ENCODE measurements at places on chromosomes 7 and 10.

- DNase-seq = no peak
Measured at GRCh38 chr7:90025771-90026170, 128.5 kb upstream of the STEAP1 start.

DNA sequence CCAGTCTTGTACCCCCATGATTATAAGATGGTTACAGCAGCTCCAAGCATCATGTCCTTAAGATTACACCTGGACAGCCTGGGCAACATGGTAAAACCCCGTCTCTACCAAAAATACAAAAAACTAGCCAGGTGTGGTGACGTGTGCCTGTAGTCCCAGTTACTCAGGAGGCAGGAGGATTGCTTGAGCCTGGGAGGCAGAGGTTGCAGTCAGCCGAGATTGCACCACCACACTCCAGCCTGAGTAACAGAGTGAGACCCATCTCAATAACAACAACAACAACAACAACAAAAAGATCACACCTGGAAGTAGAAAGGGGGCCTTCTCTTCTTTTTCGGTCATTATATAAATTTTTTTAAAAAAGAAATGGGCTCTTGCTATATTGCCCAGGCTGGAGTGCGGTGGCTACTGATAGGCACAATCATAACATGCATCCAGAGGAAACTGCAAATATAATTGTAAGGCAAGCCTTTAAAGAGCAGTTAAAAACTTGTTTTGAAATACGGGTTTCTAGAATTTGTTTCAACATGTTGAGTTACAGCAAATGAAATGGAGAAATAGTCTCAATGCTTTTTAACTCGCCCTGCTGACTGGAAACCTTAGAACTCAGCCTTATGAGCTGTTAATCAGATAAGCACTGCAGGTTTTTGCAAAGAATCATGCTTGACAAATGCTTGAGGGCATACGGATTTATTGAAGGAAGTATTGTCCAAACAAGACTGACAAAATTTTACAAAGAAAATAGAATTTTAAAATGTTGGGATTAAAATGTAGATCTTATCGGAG lies 4.7 kb upstream of the ENTPD7 start:
- no peak for DNase-seq

DNA sequence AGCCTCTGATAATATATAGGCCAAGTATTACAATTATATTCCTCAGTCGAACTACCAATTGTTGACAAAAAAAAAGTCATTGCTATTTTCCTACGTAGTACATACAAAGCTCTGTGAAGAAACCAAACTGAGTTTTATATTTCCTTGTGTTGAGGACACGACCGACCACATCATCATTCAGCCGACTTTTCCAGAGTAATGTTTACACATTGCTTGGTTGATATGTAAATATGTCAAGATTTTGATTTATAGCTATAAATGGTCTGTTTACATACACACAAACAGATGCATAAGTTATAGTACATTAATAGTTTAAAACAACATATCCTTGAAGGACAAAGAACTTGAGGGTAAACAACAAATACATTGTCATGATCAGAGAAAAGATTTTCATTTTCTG lies 121.5 kb downstream of the CRPPA start:
- DNase-seq = no peak

DNA sequence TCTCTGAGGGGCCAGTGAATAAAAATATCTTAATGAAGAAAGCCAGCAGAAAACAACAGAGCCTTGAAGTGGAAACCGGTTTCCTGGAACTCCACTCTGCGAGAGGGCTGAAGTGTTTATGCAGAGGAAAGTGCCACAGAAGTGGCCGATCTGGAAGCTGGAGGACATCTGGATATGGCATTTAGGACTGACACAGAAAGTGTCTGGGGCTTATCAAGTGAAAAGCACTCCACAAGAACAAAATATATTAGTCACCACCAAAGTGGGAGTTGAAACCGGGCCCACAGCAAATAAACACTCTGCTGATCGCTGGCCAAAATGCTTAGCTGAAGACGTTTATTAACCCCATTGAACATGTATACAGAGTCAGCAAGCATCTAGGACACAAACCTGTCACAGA lies 7.8 kb downstream of the NOD1 start:
- DNase-seq = no peak

GRCh38 chr7:98685541-98685940 lies 68.5 kb downstream of the NPTX2 start:
- DNase-seq = no peak

- no peak for DNase-seq
Measured at GRCh38 chr7:25436413-25436812, 208.1 kb upstream of the NPVF start.

DNA sequence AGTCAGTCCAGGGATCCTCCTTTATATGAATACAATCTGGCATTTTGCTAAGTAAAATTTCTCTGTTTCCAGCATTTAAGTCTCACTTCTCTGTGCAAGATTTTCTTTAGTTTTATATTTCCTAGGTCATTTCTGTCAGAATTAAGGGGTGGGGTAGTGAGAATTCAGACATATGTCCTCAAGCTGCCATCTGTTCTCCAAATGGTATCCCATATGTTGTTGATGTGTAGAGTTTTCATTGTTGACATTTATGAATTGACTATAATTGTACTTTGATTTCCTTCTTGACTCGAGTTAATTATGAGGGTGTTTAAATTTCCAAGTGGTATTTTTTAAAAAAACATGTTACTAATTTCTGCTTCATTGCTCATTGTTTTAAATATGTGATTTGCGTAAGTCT lies 148.8 kb downstream of the NPSR1 start:
- no peak for DNase-seq

- DNase-seq = no peak
Measured at GRCh38 chr7:2072798-2073197, 159.9 kb downstream of the MAD1L1 start.

DNA sequence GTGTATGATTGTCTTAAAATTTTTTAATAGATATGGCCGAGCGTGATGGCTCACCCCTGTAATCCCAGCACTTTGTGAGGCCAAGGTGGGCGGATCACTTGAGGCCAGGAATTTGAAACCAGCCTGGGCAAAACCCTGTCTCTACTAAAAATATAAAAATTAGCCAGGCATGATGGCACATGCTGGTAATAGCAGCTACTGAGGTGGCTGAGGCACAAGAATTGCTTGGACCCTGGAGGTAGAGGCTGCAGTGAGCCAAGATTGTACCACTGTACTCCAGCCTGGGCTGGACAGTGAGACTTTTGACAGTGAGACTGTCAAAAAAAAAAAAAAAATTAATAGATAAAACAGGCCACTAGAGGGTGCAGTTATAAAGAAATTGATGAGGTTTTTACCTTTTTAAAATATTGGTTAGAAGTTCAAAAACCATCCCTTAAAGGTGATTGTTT lies 20.5 kb downstream of the NOM1 start:
- no peak for DNase-seq

DNA sequence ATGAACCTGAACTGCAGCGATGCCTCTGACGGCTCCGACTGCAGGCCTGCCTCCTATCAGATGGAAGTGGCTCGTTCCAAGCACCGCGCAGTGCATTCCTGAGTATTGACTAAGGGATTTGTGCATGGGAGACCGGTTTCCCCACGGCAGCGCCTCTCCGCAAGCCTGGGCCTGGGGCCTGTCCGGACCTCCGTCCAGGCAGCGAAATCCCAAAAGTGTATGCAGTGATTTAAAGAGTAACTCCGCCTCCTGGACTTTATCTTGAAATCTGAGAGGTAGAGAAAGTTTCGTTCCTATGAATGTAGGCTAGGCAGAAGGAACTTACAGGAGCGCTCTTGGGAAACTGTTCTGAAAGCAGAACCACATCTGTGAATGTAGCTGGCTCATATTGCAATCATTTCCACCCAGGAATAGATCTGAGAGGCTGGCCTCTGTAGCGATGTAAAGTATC lies 106.2 kb upstream of the CELF2 start:
- DNase-seq = peak; percentile 90

- DNase-seq = no peak
Measured at GRCh38 chr10:24000271-24000813, 208.6 kb upstream of the KIAA1217 start.

- no peak for DNase-seq
Measured at GRCh38 chr10:88065383-88066049, 202.1 kb downstream of the PTEN start.

- DNase-seq = no peak
Measured at GRCh38 chr7:27245798-27246691, 3.4 kb downstream of the EVX1 start.

- DNase-seq = no peak
Measured at GRCh38 chr10:100985336-100985735, 2.0 kb downstream of the MRPL43 start.

DNA sequence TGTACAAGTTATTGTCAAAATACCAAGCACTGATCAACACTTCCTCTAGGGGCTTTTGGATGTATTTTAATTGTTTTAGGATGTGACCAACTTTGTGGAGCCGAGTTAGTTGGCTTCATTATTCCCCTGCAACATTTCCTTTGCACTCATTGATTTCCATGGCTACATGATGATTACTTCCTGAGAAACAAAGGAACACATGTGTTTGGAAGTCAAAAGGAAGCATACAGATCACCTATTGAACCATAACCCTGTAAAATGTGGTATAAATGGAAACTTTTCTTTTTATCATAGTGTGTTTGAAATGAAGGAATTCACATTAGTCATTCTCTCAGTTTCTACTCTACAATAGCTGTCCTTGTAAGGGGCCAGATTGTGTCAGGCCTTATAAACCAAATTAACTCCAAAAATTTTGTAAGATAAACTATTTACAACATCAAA lies 32.2 kb upstream of the EXOC6 start:
- DNase-seq = no peak

DNA sequence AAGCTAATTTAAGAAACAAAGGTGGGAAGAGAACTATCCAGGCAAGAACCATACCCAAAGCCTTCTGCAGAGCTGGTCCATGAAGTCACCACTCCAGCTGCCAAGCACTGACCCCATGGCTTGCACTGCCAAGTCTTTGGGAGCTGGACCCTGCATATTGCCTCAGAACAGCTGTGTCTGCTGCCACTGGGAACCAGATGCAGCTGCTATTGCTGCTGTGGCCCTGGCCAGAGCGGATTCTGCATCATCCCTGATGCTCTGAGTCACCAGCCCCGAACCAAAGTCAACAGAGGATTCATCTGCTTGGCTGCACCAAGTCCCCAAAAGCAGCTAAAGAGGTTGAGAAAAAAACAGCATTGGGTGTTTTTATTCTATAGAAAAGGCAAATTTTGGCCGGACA lies 39.2 kb upstream of the GSAP start:
- DNase-seq = peak; percentile 29

- DNase-seq = no peak
Measured at GRCh38 chr10:30285970-30286369, 63.1 kb downstream of the MTPAP start.

DNA sequence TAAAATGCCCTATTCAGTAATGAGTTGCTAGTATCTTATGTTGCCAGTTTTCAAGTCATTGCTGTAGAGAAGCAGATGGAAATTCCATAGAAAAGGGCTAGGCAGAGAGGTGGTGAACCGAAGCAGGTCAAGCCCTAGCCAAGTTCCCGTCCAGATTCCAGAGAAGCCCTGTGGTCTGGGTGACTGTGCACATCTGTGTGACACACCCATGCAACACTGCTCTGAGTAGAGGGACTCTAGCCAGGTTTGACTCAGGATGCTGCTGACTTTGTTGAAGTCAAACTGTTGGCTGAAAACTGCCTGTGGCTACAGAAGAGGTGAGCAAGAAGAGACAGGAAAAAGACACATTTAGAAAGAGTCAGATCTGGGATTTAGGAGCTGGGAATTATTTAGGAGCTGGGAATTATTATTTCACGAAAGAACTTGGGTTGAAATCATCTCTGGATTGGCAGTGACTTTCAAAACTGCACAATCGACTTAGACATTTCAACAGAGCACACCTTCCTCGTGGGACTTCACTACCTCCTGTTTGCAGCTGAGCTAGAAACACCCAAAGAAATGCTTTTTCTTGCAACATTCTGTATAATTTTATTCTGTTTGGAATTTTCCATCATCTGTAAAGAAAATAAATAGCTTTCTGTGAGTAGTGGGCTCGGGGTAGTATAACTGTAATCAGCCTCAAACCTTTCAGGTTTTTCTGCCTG lies 149.1 kb upstream of the PRKCQ start:
- DNase-seq = no peak

DNA sequence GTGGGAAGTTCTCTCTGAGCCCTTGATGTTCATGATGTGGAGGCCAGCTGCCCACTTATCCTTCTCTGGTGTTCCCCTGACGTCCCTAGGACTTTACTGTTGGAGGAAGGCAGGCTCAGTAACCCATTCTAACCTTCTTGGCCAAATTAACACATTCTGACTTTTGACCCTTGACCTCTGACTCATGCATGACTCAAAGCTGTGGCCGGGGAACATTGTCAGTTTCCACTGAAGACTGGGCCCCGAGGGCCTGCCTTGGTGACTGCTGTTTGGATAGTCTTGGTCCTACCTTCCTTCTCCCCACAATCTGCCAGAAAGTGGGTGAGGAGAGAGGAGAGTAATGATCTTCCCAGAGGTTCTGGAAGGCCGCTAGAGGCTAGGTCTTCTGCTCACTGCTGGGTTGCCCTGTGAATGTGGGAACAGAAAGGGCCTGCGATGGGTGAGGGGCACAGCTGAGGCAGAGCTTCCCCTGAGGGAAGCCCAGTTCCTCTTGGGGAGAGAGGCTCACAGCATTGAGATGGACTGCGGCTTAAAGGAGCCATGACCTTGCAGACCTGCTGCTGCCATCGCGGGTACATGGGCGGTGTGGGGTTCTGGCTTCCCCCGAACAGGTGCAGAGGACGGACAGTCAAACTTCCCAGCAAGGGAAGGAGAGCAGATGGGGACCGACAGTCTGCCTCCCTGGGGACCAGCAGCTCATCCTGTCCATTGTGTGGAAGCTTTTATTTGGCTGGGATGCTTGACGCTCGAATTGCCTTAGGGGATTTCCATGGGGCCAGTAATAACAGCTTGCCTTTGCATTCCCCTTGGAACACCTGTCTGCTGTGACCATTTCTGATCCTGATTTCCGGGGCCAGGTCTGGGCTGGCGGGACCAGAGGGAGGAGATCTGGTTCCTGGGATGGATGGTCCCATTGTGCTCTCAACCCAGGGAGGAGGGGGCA lies 43.8 kb downstream of the ADAMTS14 start:
- DNase-seq = no peak

DNA sequence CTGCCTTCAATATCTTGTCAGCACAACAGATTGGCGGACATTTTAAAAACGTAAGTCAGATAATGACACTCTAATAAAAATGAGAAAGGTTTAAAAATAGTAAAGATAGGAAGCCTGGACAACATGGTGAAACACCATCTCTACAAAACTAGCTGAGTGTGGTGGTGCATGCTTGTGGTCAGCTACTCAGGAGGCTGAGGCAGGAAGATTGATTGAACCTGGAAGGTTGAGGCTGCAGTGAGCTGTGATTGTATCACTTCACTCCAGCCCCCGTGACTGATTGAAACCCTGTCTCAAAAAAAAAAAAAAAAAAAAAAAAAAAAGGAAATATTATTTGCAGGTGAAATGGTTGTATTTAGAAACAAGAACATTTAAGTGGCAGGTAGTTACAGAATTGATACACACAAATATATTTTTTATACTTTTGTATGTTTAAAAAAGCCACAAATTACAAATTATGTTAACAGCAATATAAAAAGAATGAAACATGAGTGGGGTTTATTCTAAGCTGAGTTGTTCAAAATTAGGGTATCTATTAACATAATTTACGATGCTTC lies 141.9 kb downstream of the ADK start:
- peak; percentile 46 for DNase-seq
